ENCODE measurements at places on chromosomes 7 and 10. TPM values are rescaled to one million over a fixed set of nuclear protein-coding genes. Genes with fewer than 3 reads are reported as not detected.

- ATAC-seq = peak; percentile 53
Measured at GRCh38 chr10:34814223-34814912, 728 bp downstream of the PARD3 start.

DNA sequence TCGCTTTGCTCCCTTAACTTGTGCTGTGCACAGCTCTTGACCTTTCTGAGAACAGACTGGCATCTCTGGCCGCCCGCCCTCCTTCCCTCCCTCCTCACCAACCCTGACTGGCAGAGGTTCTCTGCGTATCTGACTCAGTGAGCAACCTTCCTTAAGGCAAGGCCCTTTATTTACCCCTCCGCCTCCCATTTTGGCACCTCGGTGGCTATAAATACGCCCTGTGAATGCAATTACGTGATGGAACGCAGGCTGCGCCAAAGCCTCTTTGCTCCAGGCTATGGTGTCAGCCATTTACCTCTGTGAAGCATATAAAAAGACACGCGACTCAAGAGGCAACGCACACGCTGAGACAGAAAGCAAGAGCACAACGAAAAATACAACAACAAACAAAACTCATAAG is 764.3 kb downstream of the SUGCT start:
- peak; percentile 61 for ATAC-seq

DNA sequence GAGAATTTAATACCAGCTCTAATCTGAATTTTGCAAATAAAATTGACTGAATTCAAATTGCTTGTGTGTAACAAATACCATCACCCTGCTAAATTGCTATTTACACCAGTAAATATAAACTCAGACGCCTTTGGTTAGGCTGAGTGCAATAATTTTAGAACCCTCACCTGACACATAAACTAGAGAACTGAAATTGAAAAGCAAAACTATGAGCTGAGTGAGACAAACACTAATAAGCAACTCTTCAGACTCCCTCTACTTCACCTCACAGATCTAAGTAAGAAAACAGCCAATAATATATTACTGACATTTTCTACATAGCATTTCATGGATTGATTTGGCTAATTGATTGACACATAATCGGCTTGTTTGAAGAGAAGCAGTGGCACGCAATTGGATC is 621.2 kb downstream of the REEP3 start:
- ATAC-seq = no peak

GRCh38 chr7:80060218-80060806 is 74.3 kb upstream of the GNAI1 start:
- no peak for ATAC-seq

DNA sequence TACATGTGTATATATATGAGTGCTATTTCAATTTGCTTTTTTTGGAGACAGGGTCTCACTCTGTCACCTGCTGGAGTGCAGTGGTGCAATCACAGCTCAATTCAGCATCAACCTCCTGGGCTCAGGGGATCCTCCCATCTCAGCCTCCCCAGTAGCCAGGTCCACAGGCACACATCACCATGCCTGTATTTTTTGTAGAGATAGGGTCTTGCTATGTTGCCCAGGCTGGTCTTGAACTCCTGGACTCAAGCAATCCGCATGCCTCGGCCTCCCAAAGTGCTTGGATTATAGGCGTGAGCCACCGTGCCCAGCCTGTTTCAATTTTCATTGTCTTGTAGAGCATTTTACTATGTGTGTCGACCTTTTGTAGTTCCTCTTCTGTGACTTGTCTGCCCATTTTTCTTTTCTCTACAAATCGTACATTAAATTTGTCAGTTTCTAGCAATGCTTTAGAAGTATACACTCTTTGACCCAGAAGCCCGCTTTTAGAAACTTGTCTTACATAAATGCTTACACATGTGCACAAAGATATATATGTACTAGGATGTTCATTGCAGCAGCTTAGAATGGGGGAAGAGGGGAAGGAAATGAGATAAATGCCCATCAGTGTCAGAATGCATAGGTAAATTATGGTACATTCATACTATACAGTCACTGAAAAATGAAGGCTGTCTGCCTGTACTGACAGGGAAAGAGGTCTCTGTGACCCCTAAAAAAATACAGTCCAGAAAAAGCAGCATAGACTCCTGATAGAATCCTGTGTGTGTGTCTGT is 12.2 kb upstream of the RFC2 start:
- ATAC-seq = no peak

DNA sequence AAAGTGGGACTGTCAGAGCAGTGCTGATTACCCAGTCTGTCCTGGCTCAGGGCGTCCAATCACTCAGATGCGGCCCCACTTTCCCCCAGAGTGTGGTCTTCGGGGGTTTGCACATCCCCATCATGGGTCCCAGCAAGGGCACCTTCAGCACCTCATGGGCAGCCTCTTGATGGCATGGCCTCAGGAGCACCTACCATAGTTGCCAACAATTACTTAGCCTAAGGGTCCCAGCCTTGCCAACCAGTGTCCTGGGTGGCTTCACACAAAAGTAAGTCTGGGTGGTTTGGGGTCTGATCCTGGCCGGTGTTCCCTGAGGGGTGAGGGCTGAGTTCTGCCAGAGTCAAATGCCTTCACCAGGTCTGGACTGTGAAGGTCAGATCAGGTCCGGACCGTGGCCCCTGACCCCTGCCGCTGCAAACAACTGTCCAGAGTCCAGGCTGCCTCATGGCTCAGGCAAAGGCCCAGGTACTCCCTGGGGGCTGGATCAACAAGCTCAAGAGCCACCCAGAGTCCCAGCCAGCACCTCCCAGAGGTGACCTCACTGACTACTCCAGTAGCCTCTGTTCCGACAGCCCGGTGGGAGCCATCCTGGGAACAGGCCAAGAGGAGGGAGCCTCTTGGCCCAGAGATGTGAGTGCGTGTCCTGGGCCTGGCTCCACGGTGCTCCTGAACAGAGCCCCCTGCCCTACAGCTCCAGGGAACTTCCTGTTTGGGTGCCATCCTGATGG is 6.2 kb upstream of the MARVELD1 start:
- ATAC-seq = peak; percentile 25

- no peak for ATAC-seq
Measured at GRCh38 chr10:14586901-14587300, 187.8 kb downstream of the FAM107B start.

DNA sequence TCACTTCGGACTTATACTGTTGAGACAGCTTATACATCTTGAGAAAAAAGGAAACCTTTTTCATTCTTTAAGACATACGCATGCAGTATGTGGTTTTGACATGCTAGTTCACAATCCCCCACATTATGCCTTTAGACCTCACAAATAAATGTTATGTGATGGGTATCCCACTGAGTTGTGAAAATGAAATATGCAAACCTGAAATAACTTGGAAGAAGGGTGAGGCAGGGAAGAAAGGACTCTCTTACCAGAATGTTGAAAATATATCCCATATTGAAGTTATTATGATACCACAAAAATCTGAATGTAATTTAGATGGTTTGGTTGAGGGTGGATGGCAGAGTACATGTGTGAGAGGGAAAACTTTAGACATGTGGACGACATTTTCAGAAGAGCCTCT is 379.8 kb downstream of the BBS9 start:
- no peak for ATAC-seq

DNA sequence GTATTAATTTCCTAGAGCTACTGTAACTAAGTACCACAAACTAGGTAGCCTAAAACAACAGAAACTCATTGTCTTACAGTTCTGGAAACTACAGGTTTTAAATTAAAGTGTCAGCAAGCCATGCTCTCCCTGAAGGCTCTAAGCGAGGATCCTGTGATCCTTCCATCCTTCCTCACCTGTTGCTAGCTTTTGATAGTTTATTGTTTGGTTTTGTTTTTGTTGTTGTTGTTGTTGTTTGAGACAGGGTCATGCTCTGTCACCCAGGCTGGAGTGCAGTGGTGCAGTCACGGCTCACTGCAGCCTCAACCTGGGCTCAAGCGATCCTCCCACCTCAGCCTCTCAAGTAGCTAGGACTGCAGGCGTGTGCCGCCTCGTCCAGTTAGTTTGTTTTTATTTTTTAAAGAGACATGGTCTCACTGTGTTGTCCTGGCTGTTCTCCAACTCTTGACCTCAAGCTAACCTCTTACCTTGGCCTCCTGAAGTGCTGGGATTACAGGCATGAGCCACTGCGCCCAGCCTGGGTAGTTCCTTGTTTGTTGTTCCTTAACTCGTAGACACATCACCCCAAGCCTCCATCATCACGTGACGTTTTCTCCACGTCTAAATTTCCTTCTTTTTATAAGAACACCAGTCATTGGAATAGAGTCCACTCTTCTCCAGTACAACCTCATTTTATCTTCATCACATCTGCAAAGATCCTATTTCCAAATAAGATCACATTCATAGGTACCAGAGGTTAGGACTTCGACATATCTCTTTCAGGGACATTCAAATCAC is 109.1 kb downstream of the AKR1D1 start:
- no peak for ATAC-seq

DNA sequence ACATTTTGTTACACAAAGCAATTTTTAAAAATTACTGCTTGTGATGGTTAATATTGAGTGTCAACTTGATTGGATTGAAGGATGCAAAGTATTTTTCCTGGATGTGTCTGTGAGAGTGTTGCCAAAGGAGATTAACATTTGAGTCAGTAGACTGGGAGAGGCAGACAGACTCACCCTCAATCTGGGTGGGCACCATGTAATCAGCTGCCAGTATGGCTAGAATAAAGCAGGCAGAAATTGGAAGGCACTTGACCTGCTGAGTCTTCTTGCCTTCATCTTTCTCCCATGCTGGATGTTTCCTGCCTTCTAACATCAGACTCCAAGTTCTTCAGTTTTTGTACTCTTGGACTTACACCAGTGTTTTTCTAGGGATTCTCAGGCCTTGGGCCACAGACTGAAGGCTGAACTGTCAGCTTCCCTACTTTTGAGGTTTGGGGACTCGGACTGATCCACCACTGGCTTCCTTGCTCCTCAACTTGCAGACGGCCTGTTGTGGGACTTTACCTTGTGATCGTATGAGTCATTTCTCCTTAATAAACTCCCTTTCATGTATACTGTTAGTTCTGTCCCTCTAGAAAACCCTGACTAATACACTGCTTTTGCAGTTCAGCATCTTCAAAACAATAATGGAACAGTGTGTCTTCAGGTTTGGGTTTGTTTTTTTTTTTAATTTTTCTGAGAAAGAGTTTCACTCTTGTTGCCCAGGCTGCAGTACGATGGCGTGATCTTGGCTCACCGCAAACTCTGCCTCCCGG is 244.1 kb upstream of the SEMA3C start:
- no peak for ATAC-seq

DNA sequence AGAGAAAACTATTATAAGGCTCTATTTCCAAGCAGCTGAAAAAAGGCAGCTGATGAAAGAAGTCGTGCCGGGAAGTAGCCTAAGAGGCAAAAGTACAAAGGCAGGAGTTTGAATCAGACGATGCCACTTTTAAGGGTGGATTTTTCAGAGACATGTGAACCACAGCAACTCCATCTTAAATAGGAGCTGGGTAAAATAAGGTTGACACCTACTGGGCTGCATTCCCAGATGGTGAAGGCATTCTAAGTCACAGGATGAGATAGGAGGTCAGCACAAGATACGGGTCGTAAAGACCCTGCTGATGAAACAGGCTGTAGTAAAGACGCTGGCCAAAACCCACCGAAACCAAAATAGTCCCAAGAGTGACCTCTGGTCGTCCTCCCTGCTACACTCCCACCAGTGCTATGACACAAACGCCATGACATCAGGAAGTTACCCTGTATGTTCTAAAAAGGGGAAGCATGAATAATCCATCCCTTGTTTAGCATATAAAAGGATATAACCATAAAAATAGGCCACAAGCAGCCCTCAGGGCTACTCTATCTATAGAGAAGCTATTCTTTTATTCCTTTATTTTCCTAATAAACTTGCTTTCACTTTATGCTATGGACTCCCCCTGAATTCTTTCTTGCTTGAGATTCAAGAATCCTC is 45.5 kb upstream of the PRSS1 start:
- no peak for ATAC-seq

DNA sequence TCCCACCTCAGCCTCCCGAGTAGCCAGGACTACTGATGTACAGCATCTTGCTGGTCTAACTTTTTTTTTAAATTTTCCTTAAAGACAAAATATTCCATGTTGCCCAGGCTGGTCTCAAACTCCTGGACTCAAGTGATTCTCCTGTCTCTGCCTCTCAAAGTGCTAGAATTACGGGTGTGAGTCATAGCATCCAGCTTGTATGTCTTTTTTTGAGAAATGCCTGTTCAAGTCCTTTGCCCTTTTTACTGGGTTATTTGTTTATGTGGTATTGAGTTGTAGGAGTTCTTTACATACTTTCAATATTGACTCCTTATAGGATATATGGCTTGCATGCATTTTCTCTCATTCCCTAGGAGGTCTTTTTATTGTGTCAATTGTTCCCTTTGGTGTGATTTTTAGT is 486.4 kb downstream of the MAGI2 start:
- no peak for ATAC-seq

DNA sequence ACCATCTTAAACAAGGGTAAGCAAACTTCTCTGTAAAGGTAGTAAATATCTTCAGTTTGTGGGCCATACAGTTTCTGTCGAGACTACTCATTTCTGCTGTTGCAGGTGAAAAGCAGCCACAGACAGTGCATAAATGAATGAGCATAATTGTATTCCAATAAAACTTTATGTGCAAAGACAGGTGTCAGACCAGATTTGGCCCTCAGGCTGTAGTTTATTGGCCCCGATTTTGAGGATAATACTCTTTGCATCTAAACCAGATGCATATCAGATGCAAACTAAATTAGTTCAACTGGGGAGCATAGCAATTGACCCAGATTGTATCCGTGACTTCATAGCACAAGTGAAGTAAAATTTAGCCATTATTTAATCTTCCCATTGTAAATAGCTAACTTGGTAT is 70.0 kb downstream of the SNX10 start:
- ATAC-seq = no peak

- ATAC-seq = peak; percentile 51
Measured at GRCh38 chr7:101935521-101936141, 118.2 kb downstream of the CUX1 start.

DNA sequence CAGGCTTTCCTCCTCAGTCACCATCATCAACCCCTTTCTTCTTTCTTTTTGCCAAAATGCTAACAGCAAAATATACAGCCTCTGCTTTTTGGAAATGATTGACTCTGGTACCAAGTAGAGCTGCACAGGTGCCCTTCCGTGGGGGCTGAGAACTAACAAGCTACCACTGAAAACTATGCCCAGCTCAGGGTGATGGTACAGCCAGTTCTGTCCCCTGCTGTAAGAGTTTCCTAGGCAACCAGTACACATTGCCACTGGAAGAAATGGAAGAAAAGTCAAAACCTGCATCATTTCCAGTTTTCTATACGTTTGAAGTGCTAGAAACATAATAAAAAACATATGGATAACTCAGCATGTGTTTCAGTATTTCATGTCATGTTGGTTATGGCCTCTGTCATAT is 297.5 kb downstream of the PRKG1 start:
- no peak for ATAC-seq

Gene TLX1
- total RNA-seq = not detected

Gene IFIT1B
- total RNA-seq = not detected

Gene PODXL
- total RNA-seq = 23.4 TPM

Gene FBXL13
- 1.6 TPM for total RNA-seq

Gene EVX1
- not detected for total RNA-seq

Gene INHBA
- total RNA-seq = 16.7 TPM

Gene IL6
- not detected for total RNA-seq

Gene RHOBTB1
- 15.5 TPM for total RNA-seq

Gene SFTPD
- total RNA-seq = not detected

Gene PLXNA4
- 19.7 TPM for total RNA-seq

Measured in gastroesophageal sphincter (tissue), 4 donors.